Right cardiac atrium (tissue), 5 donors: ENCODE measurements at places on chromosomes 1 and 21.

GRCh38 chr1:45299296-45299695 lies 27.4 kb upstream of the HPDL start:
- DNase-seq = no peak

DNA sequence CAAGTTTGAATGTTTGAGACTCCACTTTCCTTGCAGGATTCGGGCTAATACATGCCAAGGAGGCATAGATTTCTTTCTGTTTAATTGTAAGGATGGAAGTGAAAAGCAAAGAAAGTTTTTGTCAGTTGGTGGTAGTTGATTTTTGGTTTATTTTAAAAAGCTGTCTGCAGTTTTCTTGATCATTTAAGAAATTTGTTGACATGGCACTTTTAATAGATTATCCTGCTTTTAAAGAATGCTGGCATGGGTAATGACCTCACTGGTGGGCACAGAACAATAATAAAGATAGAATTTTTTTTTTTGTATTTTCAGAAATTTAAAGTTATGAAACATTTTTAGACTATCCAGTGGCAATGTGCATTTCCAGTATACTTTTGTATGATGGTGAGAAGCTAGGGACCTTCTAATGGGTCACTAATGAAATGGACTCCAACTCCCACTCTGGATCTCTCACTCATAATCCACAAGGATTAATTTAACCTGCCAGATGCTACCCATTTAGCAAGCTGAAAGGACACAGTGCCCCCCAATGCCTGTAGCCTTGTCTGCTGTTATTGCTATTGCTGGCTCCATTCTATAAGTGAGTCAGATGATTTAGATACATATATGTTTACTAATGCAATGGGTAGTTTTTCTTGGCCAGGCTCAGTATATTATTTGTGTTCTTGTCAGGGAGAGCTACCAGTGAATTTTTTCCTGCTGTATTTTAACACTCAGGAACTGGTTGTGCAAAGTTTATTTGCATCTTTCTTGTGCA lies 190.2 kb upstream of the SGIP1 start:
- no peak for DNase-seq

- no peak for DNase-seq
Measured at GRCh38 chr1:175217721-175218531, 25.4 kb upstream of the KIAA0040 start.

GRCh38 chr1:27556781-27557595 lies 47.0 kb downstream of the AHDC1 start:
- peak; percentile 97 for DNase-seq

DNA sequence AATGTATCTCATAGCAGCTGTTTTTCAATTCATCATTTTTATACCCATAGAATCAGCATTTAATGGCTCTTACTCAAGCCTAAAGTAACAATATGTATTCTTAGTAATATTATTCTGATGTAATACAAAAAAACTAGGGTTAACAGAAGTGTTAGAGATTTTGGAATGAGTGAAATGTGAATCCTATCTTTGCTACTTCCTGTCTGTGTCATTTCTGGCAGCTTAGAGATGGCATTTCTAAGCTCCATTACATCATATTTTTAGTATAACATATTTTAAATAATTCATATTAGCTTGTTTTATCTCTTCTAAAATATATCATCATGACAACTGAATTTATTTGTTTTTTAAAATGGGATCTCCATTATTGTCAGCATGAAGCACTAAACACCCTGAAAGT lies 90.2 kb downstream of the LRRC7 start:
- no peak for DNase-seq

- no peak for DNase-seq
Measured at GRCh38 chr1:211579440-211580302, 710 bp upstream of the SLC30A1 start.

DNA sequence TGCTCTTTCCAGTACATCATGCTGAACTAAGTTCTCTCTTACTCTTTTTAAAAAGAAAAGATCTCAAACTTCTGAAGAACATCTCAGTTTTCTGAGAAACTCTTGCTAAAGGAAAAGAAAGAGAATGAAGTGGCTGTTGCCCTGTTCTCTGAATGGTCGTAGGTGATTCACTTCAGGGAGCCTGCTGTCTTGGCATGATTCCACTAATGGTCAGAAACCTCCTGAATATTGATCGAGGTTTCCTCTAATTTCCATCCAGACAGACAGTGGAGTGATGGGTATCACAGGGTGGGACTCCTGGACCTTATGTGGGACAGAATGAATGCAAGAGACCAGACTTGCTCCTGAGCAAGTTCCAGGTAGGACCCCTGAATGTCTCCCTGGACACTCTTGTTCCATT lies 2.5 kb downstream of the FCRL2 start:
- DNase-seq = no peak

- DNase-seq = no peak
Measured at GRCh38 chr1:161549652-161550051, at the start of gene FCGR3A. TSS of gene FCGR3A (minus strand) at chr1:161549818. CDS start at chr1:161549736, 82 bp downstream.

GRCh38 chr1:14726606-14727005 lies 128.1 kb downstream of the KAZN start:
- no peak for DNase-seq

DNA sequence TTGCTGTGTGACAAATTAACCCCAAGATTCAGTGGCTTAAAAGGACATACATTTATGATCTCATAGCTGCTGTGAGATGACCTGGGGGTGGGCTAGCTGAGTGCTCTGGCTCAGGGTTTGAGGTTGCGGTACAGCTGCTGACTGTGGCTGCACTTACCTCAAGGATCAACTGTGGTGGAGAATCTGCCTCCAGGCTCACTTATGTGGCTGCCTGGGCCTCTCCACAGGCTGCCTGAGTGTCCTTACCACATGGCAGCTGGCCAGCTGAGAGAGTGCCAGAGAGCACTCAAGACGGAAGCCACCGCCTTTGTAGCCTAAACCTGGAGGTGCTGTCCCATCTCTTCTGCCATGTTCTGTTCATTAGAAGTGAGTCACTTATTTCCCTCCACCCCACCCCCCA lies 5.7 kb downstream of the LRRC71 start:
- peak; percentile 83 for DNase-seq

DNA sequence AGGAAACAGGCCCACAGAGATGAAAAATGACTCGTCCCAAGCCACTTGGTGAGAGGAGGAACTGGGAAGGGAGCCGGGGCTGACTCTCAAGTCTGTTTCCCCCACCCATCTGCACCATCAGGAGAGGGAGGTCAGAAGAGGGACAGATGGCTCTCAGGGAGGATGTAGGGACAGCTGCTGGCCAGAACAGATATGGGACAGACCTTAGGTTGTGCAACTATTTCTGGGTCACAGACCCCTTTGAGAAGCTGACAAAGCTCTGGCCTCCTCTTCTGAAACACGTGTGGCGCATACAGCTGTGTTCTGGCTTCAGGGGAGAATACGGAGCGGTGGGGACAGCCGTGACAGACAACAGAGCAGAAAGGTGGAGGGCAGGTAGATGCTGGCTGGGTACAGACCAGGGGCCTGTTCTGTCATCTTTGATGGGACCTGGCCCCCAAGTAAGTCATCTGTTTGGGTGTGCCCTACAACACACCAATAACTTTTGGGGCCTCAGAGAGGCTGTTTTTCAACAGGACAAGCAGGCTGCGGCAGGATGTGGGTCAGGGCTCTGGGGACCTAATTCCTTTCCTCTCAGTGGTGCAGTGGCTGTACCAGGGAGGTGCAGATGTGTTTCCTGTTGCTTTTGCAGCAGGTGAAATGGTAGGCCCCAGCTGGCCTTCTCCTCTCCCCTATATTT lies 7.3 kb downstream of the SH3BGRL3 start:
- peak; percentile 77 for DNase-seq

- DNase-seq = no peak
Measured at GRCh38 chr1:24189528-24189927, 2.4 kb upstream of the IFNLR1 start.

- DNase-seq = no peak
Measured at GRCh38 chr1:36705629-36706028, 222.9 kb upstream of the CSF3R start.

DNA sequence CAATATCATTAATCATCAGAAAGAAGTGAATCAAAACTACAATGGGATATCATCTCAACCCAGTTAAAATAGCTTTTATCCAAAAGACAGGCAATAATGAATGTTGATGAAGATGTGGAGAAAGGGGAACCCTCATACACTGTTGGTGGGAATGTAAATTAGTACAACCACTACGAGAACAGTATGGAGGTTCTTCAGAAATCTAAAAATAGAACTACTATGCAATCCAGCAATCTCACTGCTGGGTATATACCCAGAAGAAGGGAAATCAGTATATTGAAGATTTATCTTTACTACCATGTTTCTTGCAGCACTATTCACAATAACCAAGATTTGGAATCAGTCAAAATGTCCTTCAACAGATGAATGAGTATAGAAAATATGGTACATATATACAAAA lies 189.8 kb downstream of the HHIPL2 start:
- no peak for DNase-seq

DNA sequence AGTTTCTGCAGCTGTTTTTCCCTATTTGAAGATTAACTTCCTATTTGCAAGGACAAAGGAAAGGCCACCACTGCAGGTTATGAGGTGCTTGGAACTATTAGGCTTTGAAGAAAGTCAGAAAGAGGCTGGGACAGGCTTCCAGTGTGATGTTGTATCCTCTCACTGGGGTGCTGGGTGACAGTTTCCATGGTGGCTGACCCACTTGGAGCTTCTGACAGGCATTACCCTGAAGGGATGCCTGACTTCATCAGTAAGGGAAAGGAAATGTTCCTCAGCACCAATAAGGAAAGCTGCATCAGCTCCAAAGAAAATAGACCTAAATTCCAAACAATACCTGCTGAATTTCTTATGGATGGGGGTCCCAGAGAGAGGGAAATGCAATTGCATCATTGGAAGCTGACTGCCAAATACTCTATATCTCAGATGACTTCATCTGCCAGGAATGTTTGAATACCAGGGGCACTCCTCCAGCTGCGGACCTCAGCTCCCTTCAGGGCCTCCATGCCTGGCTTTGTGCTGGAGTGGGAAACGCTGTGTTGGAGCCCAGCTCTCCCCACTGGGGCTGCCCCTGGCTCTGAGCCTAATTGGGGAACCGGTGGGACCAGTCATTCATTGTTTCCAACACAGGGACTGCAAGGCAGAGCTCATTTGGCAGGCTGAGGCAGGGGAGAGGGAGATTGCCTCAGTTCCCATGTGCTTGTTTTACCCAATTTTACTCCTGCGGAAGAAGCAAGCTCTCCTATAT lies 76.6 kb downstream of the RGL1 start:
- peak; percentile 87 for DNase-seq

DNA sequence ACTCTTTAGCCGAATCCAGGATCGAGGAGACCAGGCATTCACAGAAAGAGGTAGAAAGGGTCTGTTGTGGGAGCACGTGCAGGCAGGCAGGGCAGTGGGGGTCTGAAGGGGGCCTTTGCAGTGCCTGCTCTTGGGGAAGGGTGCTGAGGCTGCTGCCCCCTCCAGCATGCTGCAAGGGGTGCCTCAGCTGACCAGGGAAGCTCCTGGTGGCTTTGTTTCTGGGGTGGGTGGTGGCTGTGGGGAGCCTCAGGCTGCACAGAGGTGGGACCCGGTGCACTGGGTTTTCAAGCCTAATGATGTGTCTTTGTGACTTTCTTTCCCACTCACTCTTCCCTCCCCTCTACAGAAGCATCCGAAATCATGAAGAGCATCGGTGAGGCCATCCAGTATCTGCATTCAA lies 41.5 kb upstream of the IL19 start:
- DNase-seq = no peak

DNA sequence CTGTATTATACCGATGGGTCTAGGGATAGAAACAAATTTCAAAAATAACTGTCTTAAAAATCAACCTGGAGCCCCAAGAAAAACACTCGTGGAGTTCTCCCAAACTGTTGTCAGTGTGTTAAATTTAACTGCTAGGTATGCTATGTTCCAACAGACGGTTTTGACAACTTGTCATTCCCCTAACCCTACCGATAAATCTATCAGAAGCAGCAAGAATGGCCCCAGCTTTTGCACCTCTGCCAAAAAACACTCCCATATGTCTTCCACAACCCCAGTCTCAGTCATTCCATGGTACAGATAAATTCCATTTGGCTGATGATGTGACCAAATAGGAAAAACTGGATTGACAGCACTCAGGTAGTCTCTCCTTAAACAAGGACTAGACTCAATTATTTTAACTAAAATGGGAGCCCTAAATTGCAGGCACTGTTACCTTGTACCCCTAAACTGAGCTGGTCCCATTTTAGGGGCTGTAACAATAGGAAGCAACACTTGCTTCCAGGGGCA lies 4.9 kb downstream of the UCHL5 start:
- DNase-seq = no peak

- DNase-seq = no peak
Measured at GRCh38 chr1:113279776-113280391, 110.4 kb upstream of the MAGI3 start.

DNA sequence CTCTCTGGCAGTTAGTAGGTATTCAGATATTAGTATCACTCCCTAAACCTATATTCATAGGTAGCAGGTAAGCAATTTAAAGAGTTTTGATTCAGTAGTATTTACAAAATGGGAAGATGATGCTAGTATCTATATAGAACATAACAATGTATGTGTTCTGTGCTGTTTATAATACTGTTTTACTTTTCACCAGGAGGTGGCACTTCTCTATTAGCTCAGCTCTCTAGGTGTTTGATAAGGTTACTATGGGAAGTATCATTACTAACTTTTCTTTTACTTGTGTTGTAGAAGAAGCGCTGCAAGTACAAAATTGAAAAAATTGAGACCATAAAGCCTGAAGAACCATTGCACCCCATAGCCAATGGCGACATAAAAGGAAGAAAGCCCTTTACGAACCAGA lies 49.4 kb upstream of the FASLG start:
- no peak for DNase-seq

GRCh38 chr1:214312530-214313051 lies 31.6 kb downstream of the SMYD2 start:
- DNase-seq = no peak

DNA sequence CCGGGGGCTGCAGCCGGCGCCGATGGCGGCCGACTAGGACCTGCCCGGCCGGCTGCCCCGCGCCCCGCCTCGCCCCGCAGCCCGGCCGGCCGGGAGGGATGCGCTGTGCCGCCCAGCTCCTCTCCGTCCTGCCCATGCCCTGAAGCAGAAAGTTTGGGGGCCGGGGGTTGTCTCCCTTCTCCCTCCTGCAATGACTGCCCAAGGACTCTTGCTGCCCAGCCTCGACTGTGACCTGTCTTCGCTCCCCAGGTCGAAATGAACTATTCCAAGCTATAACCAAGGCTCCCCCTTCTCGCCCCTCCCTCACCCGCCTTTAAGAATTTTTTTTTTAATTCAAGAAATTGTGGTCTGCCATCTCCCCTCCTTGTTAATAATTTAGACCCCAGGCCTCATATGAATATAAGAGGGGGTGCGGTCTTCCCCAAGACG lies 361 bp downstream of the TMCC2 start:
- peak; percentile 63 for DNase-seq

- DNase-seq = no peak
Measured at GRCh38 chr1:66368261-66368660, 165.7 kb upstream of the SGIP1 start.

- no peak for DNase-seq
Measured at GRCh38 chr1:208213786-208214185, 30.4 kb downstream of the PLXNA2 start.

DNA sequence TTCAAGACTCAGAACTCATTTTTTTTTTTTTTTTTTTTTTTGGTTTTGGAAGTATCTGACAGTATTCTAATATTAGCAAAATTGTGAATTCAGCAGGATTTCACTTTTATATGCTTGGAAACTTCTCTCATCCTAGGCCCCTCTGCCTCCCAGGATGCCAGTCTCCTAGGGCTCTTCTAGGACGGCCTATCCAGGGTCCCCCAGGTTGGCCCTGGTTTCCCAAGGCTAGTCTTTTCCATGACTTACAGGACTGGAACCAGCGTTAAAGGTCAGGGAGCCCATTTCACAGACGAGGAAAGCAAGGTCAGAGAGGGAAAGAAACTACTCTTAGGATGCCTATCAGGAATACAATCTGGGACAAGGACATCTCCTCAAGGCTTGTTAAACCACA lies 412.5 kb downstream of the PTPRU start:
- DNase-seq = no peak
